ENCODE measurements at places on chromosomes 2 and 18. TPM values are rescaled to one million over a fixed set of nuclear protein-coding genes. Genes with fewer than 3 reads are reported as not detected.

VAMP8 gene
- 141 TPM for total RNA-seq

- H3K4me3 ChIP-seq, result no peak overlapping the region
- no peaks in the 10 kb centered on the region for H3K4me1 ChIP-seq
- DNase-seq, result no peak
- peaks cover 62% of the 10 kb centered on the region for H3K36me3 ChIP-seq
- no peaks in the 10 kb centered on the region for H3K27me3 ChIP-seq
Observed at GRCh38 chr2:9347411-9347881, 75.9 kb downstream of the ITGB1BP1 start.

SERPINB11 gene
- not detected for total RNA-seq

DNA sequence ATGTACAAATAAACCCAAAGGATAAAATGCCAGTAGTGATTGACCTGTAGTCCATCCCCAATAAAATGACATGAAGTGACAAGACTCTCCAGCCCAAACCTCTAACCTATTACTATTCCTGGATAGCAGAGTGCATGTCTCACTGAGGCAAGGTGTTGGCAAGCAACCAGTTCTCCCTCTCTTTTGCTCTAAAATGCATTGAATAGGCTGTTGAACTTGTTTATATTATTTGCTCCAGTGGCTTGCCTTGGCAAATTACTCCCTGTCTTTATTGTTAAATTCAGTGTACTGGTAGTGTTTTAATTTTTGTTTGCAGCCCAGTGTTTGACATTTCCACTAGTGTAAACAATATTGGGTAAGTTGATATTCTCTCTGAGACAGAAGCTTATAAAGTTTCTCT lies 70.5 kb downstream of the CSRNP3 start:
- no peaks in the 10 kb centered on the region for H3K27me3 ChIP-seq
- H3K4me1 ChIP-seq, result no peaks in the 10 kb centered on the region
- H3K27ac ChIP-seq, result no peak overlapping the region
- no peak for DNase-seq
- no peaks in the 10 kb centered on the region for H3K36me3 ChIP-seq
- H3K4me3 ChIP-seq, result no peak overlapping the region

- no peak overlapping the region for H3K27ac ChIP-seq
- H3K4me1 ChIP-seq, result no peaks in the 10 kb centered on the region
- DNase-seq, result no peak
- H3K4me3 ChIP-seq, result no peak overlapping the region
- H3K27me3 ChIP-seq, result no peaks in the 10 kb centered on the region
- peaks cover 3% of the 10 kb centered on the region for H3K36me3 ChIP-seq
Observed at GRCh38 chr2:46976556-46977279, 61.1 kb upstream of the MCFD2 start.

- no peak overlapping the region for H3K27ac ChIP-seq
- DNase-seq, result no peak
- no peak overlapping the region for H3K4me3 ChIP-seq
- no peaks in the 10 kb centered on the region for H3K27me3 ChIP-seq
- no peaks in the 10 kb centered on the region for H3K36me3 ChIP-seq
- H3K4me1 ChIP-seq, result peaks cover 6% of the 10 kb centered on the region
Observed at GRCh38 chr2:18611184-18611583, 21.8 kb upstream of the NT5C1B start.

DNA sequence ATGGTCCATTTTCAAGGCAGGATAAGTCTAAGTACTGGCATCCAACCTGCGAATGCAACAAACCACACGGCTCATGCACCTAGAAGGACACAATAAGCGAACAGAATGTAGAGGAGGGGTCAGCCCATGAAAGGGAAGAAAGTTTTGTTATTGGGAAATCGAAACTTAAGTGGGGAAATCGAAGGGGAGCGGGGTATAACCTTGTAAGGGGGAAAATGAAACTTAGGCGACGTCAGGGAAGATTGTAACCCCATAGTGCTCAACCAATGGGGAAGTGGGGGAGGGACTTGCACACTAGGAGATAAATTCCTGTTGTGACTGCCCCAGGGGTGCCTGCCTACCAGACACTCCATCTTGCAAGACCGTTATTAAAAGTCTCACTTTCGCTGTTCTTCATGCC lies 15.6 kb upstream of the OTOF start:
- peaks cover 24% of the 10 kb centered on the region for H3K27me3 ChIP-seq
- no peak overlapping the region for H3K4me3 ChIP-seq
- DNase-seq, result no peak
- H3K4me1 ChIP-seq, result no peaks in the 10 kb centered on the region

AKAIN1 gene
- total RNA-seq, result not detected

DNA sequence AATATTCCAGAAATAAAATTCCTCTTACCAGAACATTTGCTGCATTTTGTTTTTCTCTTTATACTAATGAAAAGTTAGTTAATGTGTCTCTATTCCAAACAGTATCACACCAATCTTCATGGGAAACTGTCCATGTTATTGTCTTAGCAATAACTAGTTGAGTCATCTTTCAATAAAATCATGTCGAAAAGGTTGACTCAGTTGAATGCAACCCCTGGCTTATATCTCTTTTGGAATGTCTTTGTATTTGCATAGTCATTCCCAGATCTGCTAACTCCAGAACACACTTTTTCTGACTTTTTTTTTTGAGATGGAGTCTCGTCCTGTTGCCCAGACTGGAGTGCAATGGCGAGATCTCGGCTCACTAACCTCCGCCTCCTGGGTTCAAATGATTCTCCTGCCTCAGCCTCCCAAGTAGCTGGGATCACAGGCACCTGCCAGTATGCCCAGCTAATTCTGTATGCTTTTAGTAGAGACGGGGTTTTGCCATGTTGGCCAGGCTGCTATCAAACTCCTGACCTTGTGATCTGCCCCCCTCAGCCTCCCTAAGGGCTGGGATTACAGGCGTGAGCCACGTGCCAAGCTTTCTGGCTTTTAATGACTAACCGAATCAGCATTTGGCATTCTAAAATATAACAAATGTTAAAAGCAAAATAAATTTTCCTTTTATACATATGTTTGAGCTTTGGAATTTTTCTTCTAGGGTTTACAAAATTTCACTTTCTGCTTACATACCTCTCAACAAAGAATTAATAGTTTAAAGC lies 133.2 kb upstream of the GULP1 start:
- H3K4me3 ChIP-seq, result no peak overlapping the region
- H3K36me3 ChIP-seq, result no peaks in the 10 kb centered on the region
- peak overlapping the region; percentile 66 for H3K27ac ChIP-seq

GRCh38 chr2:138730497-138731030 lies 49.6 kb downstream of the NXPH2 start:
- no peaks in the 10 kb centered on the region for H3K4me1 ChIP-seq
- no peak overlapping the region for H3K4me3 ChIP-seq
- H3K27ac ChIP-seq, result no peak overlapping the region
- no peaks in the 10 kb centered on the region for H3K36me3 ChIP-seq

DNA sequence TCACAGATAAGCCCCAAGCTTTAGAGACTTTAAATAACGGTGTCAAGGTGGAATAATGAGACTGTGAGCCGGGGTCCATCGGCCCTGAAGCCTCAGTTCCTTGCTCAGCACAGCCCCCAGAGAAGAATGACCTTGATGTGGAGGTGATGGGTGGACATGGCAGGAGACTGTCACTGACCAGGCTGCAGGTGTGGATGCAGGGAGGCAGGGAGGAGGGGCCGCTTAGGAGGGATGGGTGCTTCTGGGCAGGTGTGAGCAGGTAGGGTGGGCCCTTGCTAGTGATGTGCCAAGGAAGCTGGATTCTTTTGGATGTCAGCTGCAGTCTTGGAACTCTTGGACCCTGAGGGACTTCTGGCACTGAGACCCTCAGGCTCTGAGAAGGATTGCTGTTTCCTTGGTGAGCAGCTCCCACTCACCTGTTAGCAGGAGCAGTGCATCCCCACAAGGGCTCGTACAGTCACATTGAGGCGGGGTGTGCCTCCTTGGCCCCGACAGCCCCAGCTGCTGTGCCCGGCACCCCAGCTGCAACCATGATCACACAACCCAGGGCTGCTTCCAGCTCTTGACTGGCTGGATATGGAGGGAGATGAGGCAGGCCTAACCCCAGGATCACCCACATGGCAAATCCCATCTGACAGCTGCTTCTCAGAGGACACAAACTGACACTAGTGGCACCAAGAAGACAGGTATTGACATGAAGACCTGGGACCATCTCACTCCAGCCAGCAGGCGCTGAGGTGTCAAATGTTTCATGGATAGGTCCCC lies 209.8 kb upstream of the HDAC4 start:
- H3K27ac ChIP-seq, result no peak overlapping the region
- H3K27me3 ChIP-seq, result peaks cover 71% of the 10 kb centered on the region
- no peaks in the 10 kb centered on the region for H3K4me1 ChIP-seq
- no peaks in the 10 kb centered on the region for H3K36me3 ChIP-seq
- no peak for DNase-seq
- no peak overlapping the region for H3K4me3 ChIP-seq

- H3K27ac ChIP-seq, result no peak overlapping the region
- H3K27me3 ChIP-seq, result no peaks in the 10 kb centered on the region
- no peak for DNase-seq
Observed at GRCh38 chr18:54718408-54718773, 109.9 kb upstream of the RAB27B start.

DNA sequence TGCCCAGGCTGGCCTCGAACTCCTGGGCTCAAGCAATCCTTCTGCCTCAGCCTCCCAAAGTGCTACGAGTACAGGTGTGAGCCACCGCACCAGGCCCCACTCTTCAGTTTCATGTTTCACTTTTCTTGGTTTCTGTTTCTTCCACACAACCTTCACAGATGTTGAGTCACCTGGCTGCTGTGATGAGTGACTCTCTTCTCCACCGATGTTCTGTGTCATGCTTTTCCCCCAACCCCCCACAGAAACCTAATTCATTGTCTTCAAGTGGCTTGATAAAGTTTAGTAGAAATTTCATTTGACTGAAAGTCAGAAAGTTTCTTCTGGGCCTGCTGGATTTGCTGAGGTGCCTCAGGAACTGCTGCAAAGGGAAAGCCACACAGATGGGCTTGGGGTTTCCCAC lies 78.5 kb downstream of the SPHKAP start:
- no peak overlapping the region for H3K4me3 ChIP-seq
- DNase-seq, result peak; percentile 53
- no peaks in the 10 kb centered on the region for H3K36me3 ChIP-seq
- H3K27me3 ChIP-seq, result peaks cover 20% of the 10 kb centered on the region

DNA sequence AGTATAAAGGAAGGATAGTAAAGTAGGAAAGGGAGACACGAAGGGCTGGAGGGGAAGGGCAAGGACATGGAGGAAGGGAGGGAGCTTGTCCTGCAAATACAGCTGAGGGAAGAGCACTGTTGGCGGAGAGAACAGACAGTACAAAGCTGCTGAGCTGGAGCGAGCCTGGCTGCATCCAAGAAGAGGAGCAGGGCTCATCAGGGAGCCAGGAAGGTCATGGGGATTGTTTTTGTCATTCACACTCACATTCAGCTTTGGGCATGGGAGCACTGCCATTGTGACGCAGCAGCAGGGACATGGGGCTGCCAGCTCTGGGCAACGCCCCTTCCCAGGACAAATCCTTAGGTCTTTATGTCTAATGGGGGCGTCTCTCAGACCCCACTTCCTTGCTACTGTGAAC lies 125.1 kb downstream of the COPS8 start:
- no peak overlapping the region for H3K4me3 ChIP-seq
- H3K36me3 ChIP-seq, result no peaks in the 10 kb centered on the region
- peaks cover 10% of the 10 kb centered on the region for H3K4me1 ChIP-seq
- no peak for DNase-seq

GRCh38 chr2:239657992-239658391 lies 257.2 kb upstream of the HDAC4 start:
- no peak overlapping the region for H3K27ac ChIP-seq
- peaks cover 44% of the 10 kb centered on the region for H3K27me3 ChIP-seq
- DNase-seq, result no peak
- no peaks in the 10 kb centered on the region for H3K36me3 ChIP-seq

DLX1 gene
- total RNA-seq, result 7.6 TPM

- H3K27me3 ChIP-seq, result no peaks in the 10 kb centered on the region
- H3K27ac ChIP-seq, result no peak overlapping the region
- H3K4me3 ChIP-seq, result no peak overlapping the region
- no peak for DNase-seq
- no peaks in the 10 kb centered on the region for H3K4me1 ChIP-seq
Observed at GRCh38 chr18:50700245-50701165, 119.3 kb downstream of the MRO start.

GRCh38 chr2:47654790-47655562 lies 128.0 kb upstream of the MSH6 start:
- peak; percentile 69 for DNase-seq
- H3K4me1 ChIP-seq, result peaks cover 30% of the 10 kb centered on the region

DNA sequence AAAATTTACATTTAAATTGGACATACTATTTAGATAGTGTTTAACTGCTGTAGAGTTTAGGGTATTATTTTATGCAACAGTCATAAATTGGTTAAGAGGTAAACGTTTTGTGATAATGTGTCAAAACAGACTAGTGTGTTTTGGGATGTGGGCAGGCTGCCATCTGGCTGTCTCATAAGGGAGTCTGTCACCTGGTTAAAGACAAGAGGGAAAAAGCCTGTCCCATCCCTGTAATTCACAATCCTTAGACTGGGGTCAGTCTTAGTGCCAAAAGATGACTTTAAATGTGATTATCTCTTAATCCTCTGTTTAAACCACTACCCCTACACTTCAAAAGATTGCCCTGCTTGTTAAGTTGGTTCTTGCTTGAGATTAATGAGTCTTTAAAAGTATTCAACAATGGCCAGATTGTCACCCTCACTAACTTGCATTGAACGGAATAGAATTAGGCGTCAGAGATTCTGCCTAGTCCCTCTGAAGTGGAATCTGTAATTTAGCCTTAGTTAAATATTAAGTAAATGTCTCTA lies 59.2 kb downstream of the SGPP2 start:
- peaks cover 69% of the 10 kb centered on the region for H3K27me3 ChIP-seq
- H3K36me3 ChIP-seq, result no peaks in the 10 kb centered on the region
- no peak overlapping the region for H3K27ac ChIP-seq
- DNase-seq, result no peak

DNA sequence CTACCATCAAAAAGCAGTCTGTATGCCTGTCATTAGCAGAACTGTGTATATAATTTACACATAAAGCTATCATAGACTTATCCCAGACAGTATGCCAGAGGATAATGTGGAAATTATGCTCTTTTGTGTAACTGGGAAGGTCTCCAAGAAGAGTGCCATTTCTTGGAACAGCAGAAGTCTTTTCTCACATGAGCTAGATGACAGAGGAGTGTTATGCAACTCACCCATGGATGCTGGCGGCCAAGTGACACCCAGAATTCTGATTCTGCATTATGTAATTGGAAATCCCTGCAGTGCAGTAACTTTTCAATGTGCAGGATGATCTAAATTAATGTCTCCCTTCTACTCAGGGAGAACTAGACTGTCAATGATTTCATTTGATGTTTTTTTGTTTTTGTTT lies 160.0 kb downstream of the UBE2E3 start:
- H3K4me3 ChIP-seq, result no peak overlapping the region
- H3K36me3 ChIP-seq, result no peaks in the 10 kb centered on the region
- peaks cover 9% of the 10 kb centered on the region for H3K4me1 ChIP-seq
- no peak for DNase-seq

CIDEA gene
- not detected for total RNA-seq

DIPK1C gene
- total RNA-seq, result not detected

HOXD9 gene
- total RNA-seq, result not detected

DNA sequence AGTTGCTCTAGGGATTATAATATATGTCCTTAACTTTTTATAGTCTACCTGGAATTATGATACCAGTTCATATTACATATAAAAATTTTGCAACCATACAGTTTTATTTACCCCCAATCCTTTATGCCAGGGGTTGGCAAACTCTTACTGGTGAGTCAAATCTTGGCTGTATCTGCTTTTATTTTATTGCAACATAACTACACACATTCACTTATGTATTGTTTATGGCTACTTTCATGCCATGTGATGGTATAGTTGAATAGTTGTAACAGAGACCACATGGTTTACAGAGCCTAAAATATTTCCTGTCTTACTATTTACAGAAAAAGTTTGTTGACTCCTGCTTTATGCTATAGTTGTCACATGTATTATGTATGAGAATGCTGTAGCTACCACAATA lies 25.8 kb upstream of the DLX2 start:
- DNase-seq, result peak; percentile 95
- H3K4me1 ChIP-seq, result peaks cover 11% of the 10 kb centered on the region
- no peaks in the 10 kb centered on the region for H3K36me3 ChIP-seq
- H3K4me3 ChIP-seq, result no peak overlapping the region
- peak overlapping the region; percentile 50 for H3K27ac ChIP-seq
- no peaks in the 10 kb centered on the region for H3K27me3 ChIP-seq
